ENCODE measurements at places on chromosomes 6 and 20. TPM values are rescaled to one million over a fixed set of nuclear protein-coding genes. Genes with fewer than 3 reads are reported as not detected.

- no peak overlapping the region for H3K4me3 ChIP-seq
- no peaks in the 10 kb centered on the region for H3K27me3 ChIP-seq
Measured at GRCh38 chr6:50128420-50129005, 78.8 kb upstream of the DEFB112 start.

- no peaks in the 10 kb centered on the region for H3K27me3 ChIP-seq
- no peak overlapping the region for H3K4me3 ChIP-seq
- no peaks in the 10 kb centered on the region for H3K36me3 ChIP-seq
- DNase-seq = no peak
- H3K27ac ChIP-seq = no peak overlapping the region
Measured at GRCh38 chr6:157655139-157655538, 167.9 kb upstream of the SNX9 start.

DNA sequence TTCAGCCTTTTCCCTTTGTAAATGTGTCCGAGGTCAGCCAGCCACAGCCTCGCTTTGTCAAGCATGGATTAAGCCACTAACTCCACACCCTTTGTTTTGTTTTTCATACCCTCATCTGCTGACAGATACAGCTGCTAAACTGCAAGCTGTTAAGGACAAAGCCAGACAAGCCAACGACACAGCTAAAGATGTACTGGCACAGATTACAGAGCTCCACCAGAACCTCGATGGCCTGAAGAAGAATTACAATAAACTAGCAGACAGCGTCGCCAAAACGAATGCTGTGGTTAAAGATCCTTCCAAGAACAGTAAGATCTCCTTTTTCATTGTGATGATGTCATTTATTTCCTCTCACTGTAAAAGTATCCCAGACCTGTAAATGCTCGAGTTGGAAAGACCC lies 269.3 kb downstream of the ARHGAP18 start:
- no peaks in the 10 kb centered on the region for H3K4me1 ChIP-seq
- no peak overlapping the region for H3K27ac ChIP-seq
- no peak for DNase-seq

DNA sequence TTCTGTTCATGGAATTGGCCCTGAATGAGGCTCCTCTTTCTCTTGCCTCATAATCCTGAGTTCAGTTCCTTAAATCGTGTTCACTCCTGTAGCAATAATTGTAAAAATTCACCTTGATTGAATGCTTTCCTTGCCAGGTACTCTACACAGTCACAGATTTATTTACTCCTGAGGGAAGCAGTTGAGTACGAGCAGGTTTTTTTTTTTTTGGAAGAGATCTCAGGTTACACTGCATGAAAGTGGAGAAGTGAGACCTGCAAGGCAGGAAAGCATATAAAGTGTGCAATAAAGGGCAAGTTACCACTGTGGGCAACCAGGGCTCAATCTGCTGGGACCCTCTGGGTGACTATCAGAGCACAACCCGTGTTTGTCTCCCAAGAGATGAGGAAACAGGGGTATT lies 93.0 kb upstream of the DOK5 start:
- no peak overlapping the region for H3K27ac ChIP-seq
- no peaks in the 10 kb centered on the region for H3K4me1 ChIP-seq
- DNase-seq = no peak
- H3K36me3 ChIP-seq = no peaks in the 10 kb centered on the region
- no peaks in the 10 kb centered on the region for H3K27me3 ChIP-seq

GRCh38 chr6:162468326-162468725 lies 259.2 kb downstream of the PRKN start:
- no peak overlapping the region for H3K4me3 ChIP-seq
- H3K27me3 ChIP-seq = no peaks in the 10 kb centered on the region
- no peaks in the 10 kb centered on the region for H3K36me3 ChIP-seq
- no peak for DNase-seq
- H3K4me1 ChIP-seq = no peaks in the 10 kb centered on the region

- no peaks in the 10 kb centered on the region for H3K27me3 ChIP-seq
- no peak overlapping the region for H3K4me3 ChIP-seq
- no peaks in the 10 kb centered on the region for H3K36me3 ChIP-seq
- no peak overlapping the region for H3K27ac ChIP-seq
- no peaks in the 10 kb centered on the region for H3K4me1 ChIP-seq
Measured at GRCh38 chr6:71619836-71620235, 266.5 kb upstream of the RIMS1 start.

DNA sequence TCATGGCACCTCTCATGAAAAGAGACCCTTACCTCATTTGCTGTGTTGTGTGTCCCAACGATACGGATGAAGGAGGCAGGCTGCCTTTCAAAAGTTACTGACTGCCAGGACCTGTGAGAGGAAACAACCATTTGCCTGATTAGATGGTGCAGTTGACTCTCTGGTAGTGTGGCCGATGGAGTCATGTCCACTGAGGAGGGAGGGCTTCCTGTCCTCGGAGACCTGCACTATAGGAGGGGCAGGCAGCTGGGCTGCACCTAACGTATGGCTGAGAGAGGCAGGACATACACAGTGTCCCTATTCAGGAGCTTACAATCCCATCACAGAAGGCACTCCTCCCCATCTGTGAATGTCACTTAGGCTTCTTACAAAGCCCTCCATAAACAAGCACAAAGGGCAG lies 373.0 kb downstream of the ZFAND3 start:
- no peaks in the 10 kb centered on the region for H3K36me3 ChIP-seq
- DNase-seq = no peak
- H3K27ac ChIP-seq = no peak overlapping the region
- no peaks in the 10 kb centered on the region for H3K4me1 ChIP-seq
- H3K27me3 ChIP-seq = no peaks in the 10 kb centered on the region

GRCh38 chr6:95197590-95197989 lies 379.7 kb upstream of the MANEA start:
- no peaks in the 10 kb centered on the region for H3K4me1 ChIP-seq
- no peaks in the 10 kb centered on the region for H3K27me3 ChIP-seq
- H3K4me3 ChIP-seq = no peak overlapping the region
- H3K27ac ChIP-seq = no peak overlapping the region
- DNase-seq = no peak

DNA sequence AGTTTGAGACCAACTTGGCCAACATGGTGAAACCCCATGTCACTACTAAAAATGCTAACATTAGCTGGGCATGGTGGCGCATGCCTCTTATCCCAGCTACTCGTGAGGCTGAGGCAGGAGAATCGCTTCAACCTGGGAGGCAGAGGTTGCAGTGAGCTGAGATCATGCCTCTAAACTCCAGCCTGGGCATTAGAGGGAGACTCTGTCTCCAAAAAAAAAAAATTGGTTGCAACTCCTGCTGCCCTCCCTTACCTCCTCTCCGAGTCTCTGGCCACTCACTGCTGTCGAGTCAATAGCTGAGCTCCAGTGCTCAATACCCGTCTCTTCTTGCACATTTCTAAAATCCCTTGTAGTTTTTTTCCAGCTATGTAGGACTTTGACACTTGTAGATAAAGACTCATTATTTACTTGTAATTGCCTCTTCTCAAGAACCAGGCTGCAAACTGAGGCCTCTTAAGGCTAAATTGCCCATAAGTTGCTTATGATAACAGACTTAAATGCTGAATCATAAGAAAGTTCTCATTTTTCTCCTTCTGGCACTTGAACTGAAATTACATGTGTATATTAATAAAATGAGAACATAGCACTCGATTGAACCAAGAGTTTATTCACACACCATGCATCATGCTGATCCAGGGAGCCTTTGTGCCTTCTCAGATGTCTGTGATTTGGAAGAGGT lies 13.8 kb downstream of the HECA start:
- no peak for DNase-seq
- H3K27ac ChIP-seq = no peak overlapping the region
- no peaks in the 10 kb centered on the region for H3K4me1 ChIP-seq
- no peaks in the 10 kb centered on the region for H3K27me3 ChIP-seq
- H3K36me3 ChIP-seq = no peaks in the 10 kb centered on the region

GRCh38 chr20:62227977-62228958 lies 8.2 kb upstream of the HRH3 start:
- H3K4me1 ChIP-seq = no peaks in the 10 kb centered on the region
- no peaks in the 10 kb centered on the region for H3K27me3 ChIP-seq
- H3K4me3 ChIP-seq = no peak overlapping the region
- no peak overlapping the region for H3K27ac ChIP-seq

- H3K27ac ChIP-seq = no peak overlapping the region
- H3K4me3 ChIP-seq = no peak overlapping the region
- H3K27me3 ChIP-seq = peaks cover 16% of the 10 kb centered on the region
- H3K36me3 ChIP-seq = no peaks in the 10 kb centered on the region
- peaks cover 10% of the 10 kb centered on the region for H3K4me1 ChIP-seq
Measured at GRCh38 chr6:166005944-166006899, 161.4 kb downstream of the TBXT start.

- H3K36me3 ChIP-seq = no peaks in the 10 kb centered on the region
- H3K27ac ChIP-seq = no peak overlapping the region
- H3K4me1 ChIP-seq = no peaks in the 10 kb centered on the region
- no peaks in the 10 kb centered on the region for H3K27me3 ChIP-seq
Measured at GRCh38 chr20:60313614-60314013, 355.4 kb downstream of the CDH26 start.

GRCh38 chr20:5393218-5393870 lies 76.6 kb upstream of the PROKR2 start:
- H3K4me1 ChIP-seq = no peaks in the 10 kb centered on the region
- H3K4me3 ChIP-seq = no peak overlapping the region

- H3K27me3 ChIP-seq = no peaks in the 10 kb centered on the region
- H3K4me3 ChIP-seq = peak overlapping the region; percentile 73
- DNase-seq = no peak
- H3K27ac ChIP-seq = peak overlapping the region; percentile 93
- peaks cover 5% of the 10 kb centered on the region for H3K36me3 ChIP-seq
- peaks cover 29% of the 10 kb centered on the region for H3K4me1 ChIP-seq
Measured at GRCh38 chr6:79076160-79076559, 1.9 kb downstream of the PHIP start.

- H3K4me1 ChIP-seq = no peaks in the 10 kb centered on the region
- H3K27me3 ChIP-seq = no peaks in the 10 kb centered on the region
- H3K27ac ChIP-seq = no peak overlapping the region
- no peak overlapping the region for H3K4me3 ChIP-seq
Measured at GRCh38 chr6:169640351-169640852, 61.4 kb downstream of the WDR27 start.

- no peak overlapping the region for H3K4me3 ChIP-seq
- no peaks in the 10 kb centered on the region for H3K4me1 ChIP-seq
- no peaks in the 10 kb centered on the region for H3K36me3 ChIP-seq
- H3K27ac ChIP-seq = no peak overlapping the region
- no peak for DNase-seq
- H3K27me3 ChIP-seq = no peaks in the 10 kb centered on the region
Measured at GRCh38 chr20:63413323-63413722, 52.2 kb upstream of the CHRNA4 start.

DNA sequence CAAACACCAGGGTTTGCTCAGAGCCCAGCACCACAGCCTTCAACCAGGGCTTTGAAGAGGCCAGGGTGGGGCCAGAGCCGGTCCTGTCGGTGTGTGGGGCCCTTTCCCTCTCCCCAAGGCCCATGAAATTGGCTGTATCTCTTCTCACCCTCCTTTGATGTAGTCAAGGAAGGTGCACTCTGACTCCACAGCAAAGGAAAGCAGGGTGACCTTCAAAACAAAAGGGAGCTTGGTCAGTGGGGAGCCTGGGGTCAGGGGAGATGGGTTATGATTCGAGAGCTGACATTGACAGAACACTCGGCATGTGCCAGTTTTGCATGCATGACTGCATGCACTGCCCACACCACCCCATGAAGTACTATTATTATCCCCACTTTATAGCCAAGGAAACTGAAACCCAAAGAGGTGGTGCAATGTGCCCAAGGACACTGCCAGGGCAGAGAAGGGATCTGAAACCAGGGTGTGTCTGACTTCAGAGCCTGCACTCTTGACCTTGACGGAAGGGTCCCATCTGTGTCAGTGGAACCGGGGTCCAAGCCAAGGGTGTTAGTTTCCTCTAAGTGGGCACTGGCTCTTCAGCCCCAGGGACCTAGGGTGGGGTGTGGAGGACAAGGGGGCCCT lies 55.4 kb downstream of the RAB44 start:
- H3K4me3 ChIP-seq = no peak overlapping the region
- H3K27ac ChIP-seq = no peak overlapping the region
- no peaks in the 10 kb centered on the region for H3K27me3 ChIP-seq
- no peaks in the 10 kb centered on the region for H3K36me3 ChIP-seq
- DNase-seq = no peak
- H3K4me1 ChIP-seq = peaks cover 6% of the 10 kb centered on the region

DNA sequence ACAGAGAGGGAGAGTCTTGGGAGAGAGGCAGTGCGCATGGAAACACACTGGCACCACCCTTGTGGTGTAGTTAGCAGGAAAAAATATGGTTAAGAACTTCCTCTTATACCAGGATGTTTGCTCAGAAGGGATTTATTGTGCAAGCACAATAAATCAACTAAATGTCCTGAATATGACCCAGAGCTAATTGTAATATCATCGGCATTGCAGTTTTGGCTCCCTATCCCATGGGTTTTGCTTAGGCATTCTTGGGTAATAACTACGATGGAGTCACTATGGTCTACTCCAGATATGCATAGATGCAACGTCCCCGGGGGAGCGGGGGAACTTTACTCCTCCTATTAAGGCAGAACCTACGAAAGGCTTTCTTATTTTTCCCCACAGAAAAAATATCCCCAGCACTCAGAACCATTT lies 751.6 kb downstream of the EYS start:
- H3K4me3 ChIP-seq = no peak overlapping the region
- DNase-seq = no peak
- H3K4me1 ChIP-seq = no peaks in the 10 kb centered on the region
- H3K27me3 ChIP-seq = no peaks in the 10 kb centered on the region
- H3K27ac ChIP-seq = no peak overlapping the region

- H3K4me1 ChIP-seq = no peaks in the 10 kb centered on the region
- no peaks in the 10 kb centered on the region for H3K36me3 ChIP-seq
- no peak overlapping the region for H3K4me3 ChIP-seq
- DNase-seq = no peak
- H3K27ac ChIP-seq = no peak overlapping the region
- no peaks in the 10 kb centered on the region for H3K27me3 ChIP-seq
Measured at GRCh38 chr20:34968042-34968775, 12.5 kb downstream of the MYH7B start.

DNA sequence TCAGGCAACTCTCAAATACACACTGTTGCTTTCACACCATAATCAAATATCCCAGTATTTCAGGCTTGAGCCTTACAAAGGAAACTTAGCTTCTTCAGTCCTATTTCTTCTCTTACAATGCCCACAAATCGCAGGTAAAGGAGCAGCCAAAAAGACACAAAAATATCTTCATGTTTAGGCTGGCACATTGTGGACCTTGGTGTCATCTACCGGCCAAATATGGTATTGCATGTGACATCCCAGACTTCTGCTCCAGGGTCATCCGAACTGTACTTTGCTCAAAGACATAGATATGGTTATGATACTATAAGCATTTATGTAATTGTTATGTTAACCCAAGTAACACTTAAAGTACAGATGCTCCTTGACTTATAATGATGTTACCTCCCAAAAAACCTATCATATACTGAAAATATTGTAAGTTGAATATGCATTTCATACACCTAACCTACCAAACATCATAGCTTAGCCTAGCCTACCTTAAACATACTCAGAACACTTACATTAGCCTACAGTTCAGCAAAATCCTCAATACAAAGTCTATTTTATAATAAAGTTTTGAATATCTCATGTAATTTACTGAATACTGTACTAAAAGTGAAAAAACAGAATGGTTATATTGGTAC lies 4.6 kb downstream of the OR2H2 start:
- H3K27me3 ChIP-seq = peaks cover 12% of the 10 kb centered on the region
- no peak overlapping the region for H3K4me3 ChIP-seq
- DNase-seq = peak; percentile 67
- H3K36me3 ChIP-seq = no peaks in the 10 kb centered on the region

PAX1 gene
- total RNA-seq = not detected

NELFE gene
- total RNA-seq = 94.9 TPM

GABRR1 gene
- total RNA-seq = not detected

DEFB124 gene
- not detected for total RNA-seq

LINC00237 gene
- total RNA-seq = not detected

TUBB1 gene
- total RNA-seq = not detected

SERAC1 gene
- 8.2 TPM for total RNA-seq

Measured in Panc1 (cell line).